Stimulated activated CD4-positive, alpha-beta T cell treated with anti-CD3 and anti-CD28 coated beads, Interleukin-4, amount 100 ng/mL, for 1 hour (primary cell): ENCODE measurements at places on chromosomes 6 and 20.

- no peak for DNase-seq
These were observed 368.7 kb downstream of the HAO1 start for GRCh38 chr20:7571521-7572055.

- no peak for DNase-seq
These were observed 201.4 kb downstream of the TMEM242 start for GRCh38 chr6:157121897-157122296.

DNA sequence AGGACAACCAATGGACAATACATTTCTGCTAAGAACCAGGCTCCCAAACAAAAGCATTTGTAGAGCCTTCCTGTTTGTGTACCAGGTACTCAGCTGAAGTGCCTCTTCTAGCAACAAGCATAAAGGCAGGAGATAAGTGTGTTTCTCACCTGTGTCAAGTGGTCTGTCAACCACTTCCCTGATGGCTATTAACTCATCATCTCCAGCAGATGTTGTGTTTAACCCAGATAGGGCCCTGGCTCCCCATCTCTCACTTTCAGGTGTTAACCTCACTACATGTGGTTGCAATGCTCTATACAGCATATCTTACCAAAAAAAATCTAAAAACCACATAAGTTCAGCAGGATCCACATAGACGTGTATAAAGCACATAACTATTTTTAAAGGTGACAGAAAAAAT, 9.6 kb upstream of the IL17A start:
- DNase-seq = no peak

GRCh38 chr20:1997483-1998192, 3.8 kb upstream of the PDYN start:
- DNase-seq = no peak

DNA sequence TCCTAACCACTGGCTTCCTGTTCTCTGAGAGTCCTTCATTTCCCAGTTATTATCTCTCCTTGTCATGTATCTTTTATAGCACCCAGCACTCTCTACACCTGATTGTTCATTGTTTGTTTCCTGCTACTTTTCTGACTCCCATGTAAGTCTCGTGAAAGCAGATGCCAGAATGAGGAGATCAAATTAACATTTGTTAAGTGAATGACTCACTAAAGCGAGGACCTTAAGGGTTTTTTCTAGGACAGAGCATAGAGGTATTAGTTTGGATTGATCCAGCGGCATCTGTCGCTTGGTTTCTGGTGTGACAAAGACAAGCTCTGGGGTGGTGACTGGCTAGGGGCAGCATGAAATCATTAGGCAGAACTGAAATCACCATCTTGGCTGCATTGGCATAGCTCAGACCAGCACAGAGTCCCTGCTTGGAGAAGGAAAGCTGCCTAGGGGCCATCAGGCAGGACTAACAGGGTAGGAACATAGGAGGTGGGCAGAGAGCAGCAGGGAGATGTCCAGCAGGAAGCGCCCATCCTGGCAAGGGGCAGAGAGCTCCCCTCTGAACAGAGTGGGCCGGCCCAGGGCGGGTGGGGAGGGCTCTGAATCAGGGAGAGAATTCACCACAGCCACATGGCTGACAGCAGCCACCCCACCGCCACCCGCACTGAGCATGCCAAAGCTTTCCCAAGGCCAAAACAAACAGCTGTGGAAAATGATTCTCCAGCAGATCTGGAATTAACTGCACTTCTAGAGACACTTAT, 97.1 kb upstream of the CEP85L start:
- DNase-seq = no peak

DNA sequence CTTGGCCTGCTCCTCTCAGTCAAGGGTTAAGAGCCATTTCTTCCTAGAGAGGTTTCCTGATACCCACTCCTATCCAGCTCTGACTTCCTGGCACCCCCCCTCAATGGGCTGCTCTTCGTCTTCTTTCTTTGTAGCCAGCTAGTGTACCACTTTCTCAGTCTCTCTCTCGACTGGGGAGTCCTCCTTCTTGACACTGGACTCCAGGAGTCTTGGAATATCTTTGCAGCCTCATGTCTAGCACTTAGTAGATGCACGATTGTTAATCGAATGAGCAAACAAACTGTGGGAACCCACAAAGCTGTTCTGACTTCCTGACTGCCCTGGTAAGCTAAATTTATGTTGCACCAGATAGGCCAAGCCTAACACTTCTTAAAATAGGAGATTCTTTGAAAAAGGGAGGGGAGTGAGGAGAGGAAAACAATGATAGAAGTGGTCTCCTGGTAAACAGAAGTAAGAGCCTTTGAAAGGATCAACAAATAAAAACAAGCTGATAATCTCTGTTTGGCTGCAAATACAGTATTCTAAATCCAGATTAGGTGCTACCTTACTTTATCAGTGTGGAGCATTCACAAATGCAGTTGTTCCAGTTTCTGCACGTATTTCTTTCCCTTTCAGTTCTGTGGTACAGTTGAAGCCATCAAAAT, 160.1 kb upstream of the CITED2 start:
- no peak for DNase-seq

DNA sequence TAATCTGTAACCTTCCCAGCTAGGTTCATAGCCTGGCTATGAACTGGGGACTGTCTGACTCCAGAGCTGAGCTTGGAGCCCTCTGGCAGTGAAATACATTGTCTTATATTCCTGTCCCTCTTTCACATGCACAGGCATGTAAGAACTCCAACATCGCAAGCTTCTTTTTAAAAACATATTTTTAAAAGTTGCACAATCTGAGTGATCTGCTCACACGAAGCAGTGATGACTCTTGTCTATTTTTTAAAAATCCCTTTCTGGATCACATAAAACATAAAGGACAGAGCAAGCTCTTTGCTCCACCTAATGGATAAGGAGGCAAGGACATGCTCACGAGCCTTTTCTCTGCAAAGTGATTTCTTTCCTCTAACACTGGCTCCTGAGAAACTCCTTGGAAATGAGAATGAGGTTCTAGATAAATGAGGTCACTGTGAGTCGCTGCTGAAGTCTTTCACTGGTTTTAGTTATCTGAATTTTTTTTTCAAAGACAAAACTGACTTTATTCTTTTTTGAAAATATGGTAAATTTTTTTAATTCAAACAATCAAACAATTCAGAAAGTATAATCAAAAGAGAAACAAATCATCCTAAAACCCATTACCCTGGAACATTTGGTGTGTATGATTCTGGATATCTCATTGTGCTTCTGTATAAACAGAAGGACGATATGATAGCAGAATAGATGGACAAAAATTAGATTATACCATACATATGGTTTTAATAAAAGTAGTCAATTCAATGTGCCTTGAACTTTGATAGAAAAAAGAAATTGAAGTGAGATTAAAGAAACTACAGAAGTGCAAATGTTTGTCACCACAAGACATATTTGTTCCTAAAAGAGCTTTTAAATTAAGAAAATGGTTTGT, 30.8 kb downstream of the IL20RA start:
- no peak for DNase-seq

DNA sequence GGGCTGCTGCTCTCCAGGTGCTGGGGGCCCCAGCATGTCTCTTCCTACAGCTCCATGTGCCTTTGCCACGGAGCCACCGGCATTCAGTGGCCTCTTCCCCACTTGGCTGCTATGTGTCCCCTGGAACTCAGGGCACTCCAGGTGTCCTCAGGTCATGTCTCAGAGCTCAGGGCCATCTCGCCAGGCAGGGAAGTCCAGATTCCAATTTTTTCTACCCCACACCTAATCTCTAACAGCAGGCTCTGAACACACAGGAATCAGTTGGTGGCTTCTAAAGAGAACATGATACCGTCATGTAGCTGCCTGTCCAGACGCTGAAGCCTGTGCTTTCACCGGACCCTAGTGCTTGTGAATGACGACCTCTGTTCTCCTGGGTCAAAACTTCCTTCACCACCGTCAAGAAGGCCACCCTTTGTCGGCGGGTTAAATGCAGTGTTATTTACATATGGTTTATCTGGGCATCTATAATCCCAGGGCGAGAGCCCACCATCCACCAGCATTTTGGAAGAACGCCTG, 4.2 kb upstream of the SLCO4A1 start:
- DNase-seq = no peak

DNA sequence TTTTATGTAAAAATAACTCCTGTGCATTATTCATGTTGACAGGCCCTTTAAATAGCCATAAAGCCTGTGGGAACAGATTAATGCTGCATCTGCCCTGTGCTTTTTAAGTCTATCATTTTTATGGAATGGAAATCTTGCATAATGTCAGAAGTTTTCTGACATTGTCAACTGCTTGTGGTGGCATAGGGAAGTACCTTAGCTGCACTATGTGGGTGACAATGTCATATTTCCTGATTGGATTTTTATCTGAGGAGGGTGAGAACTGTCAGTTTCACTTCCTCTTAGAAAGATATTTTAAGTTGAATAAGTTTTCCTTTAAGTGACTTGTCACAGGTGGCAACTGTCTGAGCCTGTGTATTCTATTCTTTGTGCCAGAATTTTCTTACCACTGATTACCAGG, 267.9 kb downstream of the PLCB1 start:
- no peak for DNase-seq

- no peak for DNase-seq
These were observed 143.1 kb downstream of the EDN3 start for GRCh38 chr20:59443550-59443949.

DNA sequence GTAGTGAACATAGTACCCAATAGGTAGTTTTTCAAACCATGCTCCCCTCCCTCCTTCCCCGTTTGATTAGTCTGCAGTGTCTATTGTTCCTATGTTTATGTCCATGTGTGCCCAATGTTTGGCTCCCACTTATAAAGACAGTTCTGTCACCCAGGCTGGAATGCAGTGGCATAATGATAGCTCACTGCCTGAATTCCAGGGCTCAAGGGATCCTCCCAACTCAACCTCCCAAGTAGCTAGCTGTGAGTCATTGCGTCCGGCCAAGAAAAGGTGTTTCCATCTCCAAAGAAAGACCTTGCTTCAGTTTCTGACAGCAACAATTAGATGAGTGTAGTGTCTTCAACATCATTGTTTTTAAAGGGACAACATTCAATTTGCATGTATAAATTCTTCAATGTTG, 131.1 kb upstream of the CEP162 start:
- DNase-seq = no peak

DNA sequence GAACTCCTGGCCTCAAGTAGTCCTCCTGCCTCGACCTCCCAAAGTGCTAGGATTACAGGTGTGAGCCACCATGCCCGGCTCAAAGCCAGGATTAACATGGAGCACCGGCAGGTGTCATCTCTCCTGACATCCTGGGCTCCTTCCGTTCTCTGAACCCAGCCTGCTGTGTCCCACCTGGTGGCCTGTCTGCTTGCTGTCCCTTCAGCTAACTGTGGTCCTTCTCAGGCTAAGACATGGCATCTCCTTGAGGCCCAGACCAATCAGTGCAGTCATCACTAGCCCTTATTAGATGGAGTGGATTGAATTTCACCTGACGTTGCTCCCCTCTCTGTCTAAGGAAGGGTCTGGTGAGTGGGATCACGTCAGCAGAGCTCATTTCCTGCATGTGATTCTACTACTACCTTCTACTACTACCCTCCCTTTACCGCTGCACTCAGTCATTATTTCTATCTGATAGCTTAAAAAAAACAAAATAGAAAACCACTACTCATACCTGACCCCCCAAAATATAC, 28.0 kb upstream of the SYNJ2 start:
- no peak for DNase-seq

DNA sequence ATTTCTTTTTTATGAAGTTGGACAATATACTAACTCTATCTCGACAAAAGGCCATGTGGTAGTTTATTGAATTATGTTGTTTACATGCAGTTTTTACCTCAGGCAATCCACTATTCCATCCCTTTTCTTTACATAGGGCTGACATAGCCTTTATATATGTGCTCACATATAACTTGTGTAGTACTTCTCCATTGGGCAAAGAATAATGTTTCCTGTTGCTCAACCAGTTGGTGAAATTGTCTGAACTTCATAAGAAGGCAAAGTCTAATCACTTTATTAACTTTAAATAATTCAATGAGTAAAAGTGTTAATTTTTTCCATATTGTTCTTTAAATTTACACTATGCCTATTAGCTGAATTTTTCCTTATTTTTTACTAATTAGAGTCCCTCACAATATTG, 1272.1 kb downstream of the EPHA7 start:
- no peak for DNase-seq

- DNase-seq = no peak
These were observed 85.1 kb upstream of the JARID2 start for GRCh38 chr6:15160812-15161211.

DNA sequence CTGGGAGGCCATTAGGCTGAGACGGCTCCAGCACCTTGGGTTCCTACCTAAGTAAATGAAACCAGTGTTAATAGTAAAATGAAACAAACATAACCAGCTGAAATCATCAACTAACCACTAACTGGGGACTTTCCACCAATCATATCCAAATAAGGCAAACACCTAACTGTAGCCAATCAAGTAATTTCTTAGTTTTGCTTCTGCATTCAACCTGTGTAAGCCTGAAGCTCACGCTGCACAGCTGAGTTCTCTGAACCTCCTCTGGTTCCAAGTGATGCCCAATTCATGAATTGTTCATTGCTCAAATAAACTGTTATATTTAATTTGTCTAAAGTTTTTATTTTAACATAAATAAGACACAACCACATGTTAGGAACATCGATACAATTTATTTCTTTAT, 22.5 kb downstream of the KLHL32 start:
- DNase-seq = no peak

- DNase-seq = no peak
These were observed 168.5 kb upstream of the SIM1 start for GRCh38 chr6:100633096-100633777.
